CD4-positive, alpha-beta T cell treated with Interleukin-6 for 4 hours (primary cell): ENCODE measurements at places on chromosomes 6 and 20.

- DNase-seq, result no peak
Measured at GRCh38 chr6:161216616-161217205, 57.1 kb downstream of the AGPAT4 start.

DNA sequence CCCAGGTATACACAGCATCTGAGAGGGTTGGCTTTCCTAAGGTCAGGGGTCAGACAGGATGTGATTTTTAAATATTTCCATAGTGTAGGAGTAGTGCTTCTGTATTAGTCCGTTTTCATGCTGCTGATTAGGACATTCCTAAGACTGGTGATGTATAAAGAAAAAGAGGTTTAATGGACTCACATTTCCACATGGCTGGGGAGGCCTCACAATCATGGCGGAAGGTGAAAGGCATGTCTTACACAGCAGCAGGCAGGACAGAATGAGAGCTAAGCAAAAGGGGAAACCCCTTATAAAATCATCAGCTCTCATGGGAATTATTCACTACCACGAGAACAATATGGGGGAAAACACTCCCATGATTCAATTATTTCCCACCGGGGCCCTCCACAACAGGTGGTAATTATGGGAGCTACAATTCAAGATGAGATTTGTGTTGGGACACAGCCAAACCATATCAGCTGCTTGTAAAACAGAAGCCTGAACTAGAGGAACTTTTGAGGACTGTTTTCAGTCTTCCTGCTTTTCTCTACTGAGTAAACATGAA lies 91.0 kb upstream of the MEI4 start:
- DNase-seq, result no peak

- no peak for DNase-seq
Measured at GRCh38 chr6:128280066-128280465, 240.3 kb downstream of the PTPRK start.

- DNase-seq, result no peak
Measured at GRCh38 chr6:31737315-31737990, 1.1 kb upstream of the CLIC1 start.

DNA sequence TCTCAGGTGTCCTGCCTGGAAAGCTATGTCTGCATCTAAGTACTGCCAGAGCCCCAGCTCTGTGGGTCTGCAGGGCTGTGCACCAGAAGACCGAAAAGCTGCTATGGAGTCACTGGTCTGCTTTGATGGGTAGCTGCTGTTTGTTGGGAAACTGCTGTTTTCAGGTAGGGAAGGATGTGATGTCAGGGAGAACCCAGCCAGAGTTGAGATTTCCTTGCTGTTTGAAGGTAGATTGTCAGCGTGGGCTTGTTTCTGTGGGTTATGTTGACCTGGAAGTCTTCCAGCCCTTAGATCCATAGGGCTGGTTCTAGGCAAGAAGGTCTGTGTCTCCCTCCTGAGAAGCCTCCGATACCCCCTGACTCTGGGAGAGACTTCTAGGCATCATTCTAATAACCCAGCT lies 12.2 kb upstream of the SHLD1 start:
- peak; percentile 10 for DNase-seq

DNA sequence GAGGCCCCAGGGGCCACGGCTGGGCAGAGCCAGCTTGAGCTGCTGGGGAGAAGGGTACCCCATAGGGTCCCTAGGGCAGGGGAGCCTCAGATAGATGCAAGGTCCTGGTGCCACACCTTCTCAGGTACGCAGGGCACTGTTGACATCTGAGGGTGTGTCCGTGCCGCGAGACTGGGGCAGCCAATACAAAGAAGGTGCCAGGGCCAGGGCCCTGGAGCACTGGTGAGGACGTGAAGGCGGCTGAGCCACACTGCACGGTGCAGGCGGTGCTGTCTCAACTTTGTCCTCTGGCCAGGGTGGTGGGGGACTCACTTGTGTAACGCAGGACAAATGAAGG lies 649 bp upstream of the LRRC73 start:
- DNase-seq, result no peak

DNA sequence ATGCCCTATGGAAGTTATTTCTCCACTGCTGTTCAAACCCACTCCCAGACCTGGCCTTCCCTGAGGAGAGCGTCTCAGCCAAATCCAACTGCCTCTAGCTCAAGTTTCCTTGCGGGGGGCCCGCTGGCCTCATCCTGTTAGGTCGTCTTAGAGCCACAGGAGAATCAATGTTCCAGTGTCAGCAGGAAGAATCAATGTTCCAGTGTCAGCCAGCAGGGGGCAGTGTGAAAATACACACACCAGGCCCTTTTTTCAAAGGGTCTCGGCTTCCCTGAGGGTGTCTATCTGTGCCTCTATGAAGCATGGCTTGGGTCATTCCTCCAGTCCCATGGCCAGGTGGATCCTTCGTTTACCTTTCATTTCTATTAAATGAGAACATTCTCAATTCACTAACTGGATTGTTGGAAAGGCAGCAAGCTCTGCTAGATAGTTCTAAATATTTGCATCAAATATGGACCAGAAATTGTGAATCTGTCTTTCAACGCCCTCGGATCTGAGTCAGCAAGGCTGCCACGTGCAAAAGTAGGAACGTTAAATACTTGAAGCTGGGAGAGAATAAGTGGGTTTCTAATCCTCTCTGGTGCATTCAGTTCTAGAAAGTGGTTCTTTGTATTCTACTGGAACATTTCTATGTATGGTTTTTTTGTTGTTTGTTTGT lies 19.2 kb downstream of the PRND start:
- DNase-seq, result peak; percentile 76

- DNase-seq, result peak; percentile 8
Measured at GRCh38 chr6:26124781-26125685, 37.8 kb downstream of the HFE start.

DNA sequence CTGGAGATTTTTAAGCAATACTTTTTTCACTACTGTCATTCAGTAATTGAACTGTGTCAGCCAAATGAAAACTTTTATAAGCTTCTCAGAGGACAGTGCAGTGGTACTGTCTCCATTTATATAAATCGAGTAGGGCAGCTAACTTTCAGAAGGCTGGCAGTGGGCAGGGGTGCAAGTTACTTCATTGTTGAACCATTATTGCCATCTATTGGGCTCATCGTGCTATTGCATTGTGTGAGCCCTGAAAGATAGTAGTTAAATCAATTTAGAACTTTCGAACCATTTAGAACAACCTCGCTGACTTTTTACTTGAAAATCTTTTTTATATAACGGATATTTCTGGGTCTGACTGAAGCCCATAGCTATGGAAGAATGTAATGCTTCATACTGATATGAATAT lies 347.8 kb upstream of the PLCB4 start:
- peak; percentile 8 for DNase-seq

DNA sequence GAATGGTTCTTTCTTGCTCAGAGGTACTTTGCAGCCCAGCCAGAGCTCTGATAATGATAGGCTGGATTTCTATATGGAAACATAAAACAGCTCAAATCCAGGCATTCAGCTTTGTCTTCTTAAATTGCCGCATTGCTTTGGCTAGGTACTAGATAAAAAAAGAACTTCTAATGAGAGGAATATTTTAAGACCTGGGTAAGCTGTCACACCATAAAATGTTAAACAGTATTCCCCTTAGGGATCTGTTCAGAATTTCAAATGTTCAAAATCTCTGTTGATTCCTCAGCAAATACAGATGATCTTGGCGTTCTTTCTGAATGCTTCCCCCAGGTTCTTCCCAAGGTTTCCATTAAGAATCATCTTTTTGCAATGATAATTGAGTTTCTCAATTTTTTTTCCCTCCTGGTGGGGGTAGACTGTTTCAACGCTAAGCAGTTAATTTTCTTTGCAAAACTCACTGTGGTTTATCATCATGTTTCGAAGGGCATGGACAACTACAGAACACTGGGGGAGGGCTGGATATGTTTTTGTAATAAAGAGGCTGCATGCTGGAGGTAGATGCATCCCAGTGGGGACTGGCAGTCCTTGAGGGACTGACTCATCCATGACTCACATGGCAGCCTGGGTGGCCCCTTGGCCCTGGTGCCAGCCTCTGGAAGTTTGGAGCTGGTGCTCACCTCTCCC lies 31.0 kb downstream of the TIAM2 start:
- DNase-seq, result no peak
